ENCODE measurements at places on chromosomes 3 and 15. TPM values are rescaled to one million over a fixed set of nuclear protein-coding genes. Genes with fewer than 3 reads are reported as not detected.

- peak; percentile 7 for DNase-seq
- no peaks in the 10 kb centered on the region for H3K27me3 ChIP-seq
- peaks cover 37% of the 10 kb centered on the region for H3K4me1 ChIP-seq
Observed at GRCh38 chr3:107524326-107524840, 1.6 kb downstream of the BBX start.

GRCh38 chr3:30042274-30042859 is 564.0 kb upstream of the TGFBR2 start:
- H3K27ac ChIP-seq: no peak overlapping the region
- H3K4me1 ChIP-seq: peaks cover 13% of the 10 kb centered on the region

GRCh38 chr3:126542340-126543241 is 16.1 kb downstream of the C3orf22 start:
- H3K4me1 ChIP-seq: peaks cover 7% of the 10 kb centered on the region
- H3K36me3 ChIP-seq: no peaks in the 10 kb centered on the region
- H3K27ac ChIP-seq: no peak overlapping the region
- no peak overlapping the region for H3K4me3 ChIP-seq
- H3K27me3 ChIP-seq: no peaks in the 10 kb centered on the region

- H3K27me3 ChIP-seq: peaks cover 7% of the 10 kb centered on the region
- H3K27ac ChIP-seq: no peak overlapping the region
- no peaks in the 10 kb centered on the region for H3K4me1 ChIP-seq
- DNase-seq: no peak
- H3K4me3 ChIP-seq: no peak overlapping the region
- H3K36me3 ChIP-seq: peaks cover 2% of the 10 kb centered on the region
Observed at GRCh38 chr3:120497336-120497735, 46.5 kb upstream of the FSTL1 start.

DNA sequence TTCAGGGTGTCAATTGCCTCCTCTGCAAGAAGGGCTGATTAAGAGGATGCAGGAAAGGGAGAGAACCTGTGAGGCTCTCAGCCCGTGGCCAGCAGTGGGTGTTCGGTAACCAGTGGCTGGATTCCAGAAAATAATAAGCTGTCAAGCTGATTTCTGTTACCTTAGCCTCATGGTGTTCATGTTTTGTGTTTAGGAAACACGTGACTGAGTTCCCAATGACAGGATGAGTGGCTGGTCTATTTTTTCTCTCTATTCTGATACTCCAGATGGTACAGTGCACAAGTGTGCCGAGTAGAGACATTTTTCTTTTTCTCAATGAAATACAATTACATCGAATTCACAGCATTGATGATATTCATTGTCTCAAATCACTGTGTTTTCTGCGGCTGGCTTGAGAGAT is 43.6 kb downstream of the EDEM1 start:
- no peak overlapping the region for H3K4me3 ChIP-seq
- no peaks in the 10 kb centered on the region for H3K36me3 ChIP-seq
- H3K27me3 ChIP-seq: no peaks in the 10 kb centered on the region
- H3K27ac ChIP-seq: no peak overlapping the region

GRCh38 chr3:192892981-192893700 is 24.5 kb downstream of the MB21D2 start:
- peaks cover 47% of the 10 kb centered on the region for H3K27me3 ChIP-seq
- peaks cover 8% of the 10 kb centered on the region for H3K36me3 ChIP-seq

DNA sequence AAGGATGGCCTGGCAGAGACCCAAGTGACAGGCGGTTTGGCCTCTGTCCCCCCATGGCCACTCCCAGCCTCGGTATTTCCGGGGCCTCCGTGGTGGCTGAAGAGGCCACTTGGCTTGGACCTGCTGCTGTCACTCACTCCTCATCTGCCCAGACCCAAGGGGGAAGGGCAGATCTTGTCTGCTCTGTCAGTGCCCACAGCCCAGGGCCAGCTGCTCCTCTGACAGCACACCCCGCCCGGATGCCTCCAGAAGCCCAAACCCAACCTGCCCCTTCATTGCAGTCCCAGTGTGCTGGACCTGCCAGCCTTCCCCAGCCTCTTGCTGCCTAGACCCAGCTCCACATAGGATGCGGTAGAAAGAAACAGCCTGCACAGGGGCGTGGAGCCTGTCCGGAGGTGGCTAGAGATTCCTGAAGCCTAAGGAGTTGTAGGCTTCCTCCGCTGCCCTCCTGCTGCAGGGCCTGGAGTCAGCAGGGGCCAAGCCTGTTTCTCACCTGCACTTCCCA is 52.0 kb downstream of the MAGEF1 start:
- no peaks in the 10 kb centered on the region for H3K36me3 ChIP-seq
- H3K27me3 ChIP-seq: peaks cover 5% of the 10 kb centered on the region
- no peak overlapping the region for H3K4me3 ChIP-seq

NPAP1 gene
- not detected for total RNA-seq

UCN2 gene
- not detected for total RNA-seq

GCNT3 gene
- total RNA-seq: not detected

Data from activated T-cell treated with anti-CD3 and anti-CD28 coated beads, Interleukin-2, amount 50 U/mL, for 72 hours (primary cell).